NB4 (cell line): ENCODE measurements at places on chromosomes 16 and 17.

- DNase-seq: peak; percentile 92
Observed at GRCh38 chr16:58882292-58882691, 148.2 kb upstream of the GOT2 start.

DNA sequence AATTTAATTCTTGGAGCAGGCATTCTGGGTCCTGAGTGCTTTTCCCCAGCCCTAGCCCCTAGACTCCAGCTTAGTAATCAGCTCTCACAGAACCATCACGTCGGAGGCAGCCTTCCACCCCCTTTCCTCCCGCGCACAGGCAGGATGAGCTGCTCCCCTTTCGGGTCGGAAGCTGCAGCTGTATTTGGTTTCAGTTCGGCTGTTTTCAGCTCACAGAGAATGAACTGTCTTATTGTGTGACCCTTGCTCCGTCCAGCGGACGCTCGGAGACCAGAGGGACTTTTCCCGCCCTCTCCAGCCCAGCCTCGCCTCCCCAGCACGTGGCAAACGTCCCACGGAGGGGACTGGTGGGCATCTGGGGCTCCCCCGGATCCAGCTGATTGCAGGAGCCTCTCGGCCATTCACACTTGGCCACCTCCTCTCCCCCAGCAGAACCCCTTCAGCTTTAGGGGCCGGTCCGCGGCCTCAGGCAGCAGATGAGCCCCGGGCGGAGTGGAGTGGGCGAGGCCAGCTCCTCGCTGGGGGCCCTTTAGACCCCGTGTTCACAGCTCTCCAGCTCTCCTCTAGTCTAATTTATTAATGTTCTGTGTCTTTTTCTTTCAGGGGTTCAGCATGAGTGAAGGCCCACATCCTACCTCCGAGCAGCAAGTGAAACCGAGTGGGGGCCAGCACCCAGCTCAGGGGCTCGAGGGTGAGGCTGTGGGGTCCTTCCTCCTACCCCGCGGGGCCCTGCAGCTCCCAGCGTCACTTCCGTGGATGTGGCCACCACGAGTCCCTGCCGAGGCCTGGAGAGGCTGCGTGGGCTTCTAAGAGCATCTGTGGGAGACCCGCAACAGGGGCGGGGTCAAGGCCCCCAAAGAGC lies 863 bp upstream of the UTS2R start:
- no peak for DNase-seq

DNA sequence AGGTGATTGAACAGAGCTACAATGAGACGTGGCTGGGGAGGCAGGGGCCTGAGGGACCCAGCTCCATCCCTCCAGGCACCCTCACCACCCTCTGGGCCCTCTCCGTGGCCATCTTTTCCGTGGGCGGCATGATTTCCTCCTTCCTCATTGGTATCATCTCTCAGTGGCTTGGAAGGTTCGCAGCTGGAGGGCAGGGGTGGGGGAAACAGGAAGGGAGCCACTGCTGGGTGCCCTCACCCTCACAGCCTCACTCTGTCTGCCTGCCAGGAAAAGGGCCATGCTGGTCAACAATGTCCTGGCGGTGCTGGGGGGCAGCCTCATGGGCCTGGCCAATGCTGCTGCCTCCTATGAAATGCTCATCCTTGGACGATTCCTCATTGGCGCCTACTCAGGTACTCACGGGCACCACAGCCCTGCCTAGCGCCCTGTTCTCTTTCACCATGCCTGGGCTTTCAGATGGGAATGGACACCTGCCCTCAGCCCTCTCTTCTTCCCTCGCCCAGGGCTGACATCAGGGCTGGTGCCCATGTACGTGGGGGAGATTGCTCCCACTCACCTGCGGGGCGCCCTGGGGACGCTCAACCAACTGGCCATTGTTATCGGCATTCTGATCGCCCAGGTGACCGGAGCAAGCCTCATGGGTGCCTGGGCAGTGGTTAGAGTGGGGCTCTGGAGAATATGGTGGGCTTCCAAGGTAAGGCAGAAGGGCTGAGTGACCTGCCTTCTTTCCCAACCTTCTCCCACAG lies 2.1 kb downstream of the SLC2A4 start:
- peak; percentile 23 for DNase-seq

DNA sequence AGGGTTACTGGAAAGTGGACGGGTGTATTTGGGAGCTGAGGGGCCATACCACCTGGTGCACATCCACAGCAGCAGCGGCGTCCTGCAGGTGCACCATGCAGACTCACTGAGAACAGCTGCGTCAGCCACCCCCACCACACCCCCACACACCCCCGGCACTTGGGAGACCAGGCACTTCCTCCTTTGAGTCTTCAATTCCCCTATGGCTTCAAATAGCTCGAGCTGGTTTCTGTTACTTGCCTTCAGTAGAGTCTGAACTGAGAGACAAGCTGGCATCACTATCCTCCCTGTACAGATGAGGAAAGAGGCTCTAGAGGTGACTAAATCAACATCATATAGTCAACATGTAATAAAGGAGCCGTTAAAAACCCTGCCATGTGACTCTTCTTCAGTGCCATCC lies 15.4 kb downstream of the CUEDC1 start:
- DNase-seq: peak; percentile 91

- no peak for DNase-seq
Observed at GRCh38 chr17:72402727-72403210, 281.9 kb downstream of the SOX9 start.

- no peak for DNase-seq
Observed at GRCh38 chr16:23934610-23935236, 98.9 kb downstream of the PRKCB start.

GRCh38 chr17:62899361-62899760 lies 66.7 kb upstream of the TANC2 start:
- DNase-seq: peak; percentile 10

- DNase-seq: no peak
Observed at GRCh38 chr16:7294020-7294419, 38.6 kb upstream of the RBFOX1 start.
